ENCODE measurements at places on chromosomes 5 and 9. TPM values are rescaled to one million over a fixed set of nuclear protein-coding genes. Genes with fewer than 3 reads are reported as not detected.

PCDHB12 gene
- 0.99 TPM for total RNA-seq

C9orf153 gene
- total RNA-seq = 0.40 TPM

GRCh38 chr9:15155826-15156225 lies 151.2 kb downstream of the TTC39B start:
- DNase-seq = no peak

GRCh38 chr5:74433255-74433895 lies 207.2 kb downstream of the ENC1 start:
- no peak for DNase-seq

- no peak for DNase-seq
Observed at GRCh38 chr5:8633259-8633658, 764.3 kb downstream of the MTRR start.

GRCh38 chr9:23524607-23525155 lies 301.4 kb downstream of the ELAVL2 start:
- DNase-seq = no peak

Data from NCI-H460 (cell line).